GM12878 (cell line): ENCODE measurements at places on chromosomes 2 and 18. TPM values are rescaled to one million over a fixed set of nuclear protein-coding genes. Genes with fewer than 3 reads are reported as not detected.

Gene C2orf72
- not detected in 2 replicates for polyA plus RNA-seq

Gene OR6B2
- not detected in 2 replicates for polyA plus RNA-seq

Gene TPGS2
- 143 and 147 TPM in 2 replicates for polyA plus RNA-seq

Gene HS1BP3
- polyA plus RNA-seq = 4.3 and 4.5 TPM in 2 replicates

Gene B4GALT6
- 13.6 and 15.8 TPM in 2 replicates for polyA plus RNA-seq

Gene EN1
- not detected in 2 replicates for polyA plus RNA-seq

Gene STPG4
- 0.16 TPM in 1 of 2 replicates, not detected in the other for polyA plus RNA-seq

Gene REG3A
- not detected in 2 replicates for polyA plus RNA-seq

Gene NR4A2
- 0.15 and 0.32 TPM in 2 replicates for polyA plus RNA-seq

Gene RAX
- not detected in 2 replicates for polyA plus RNA-seq

Gene TOGARAM2
- not detected in 2 replicates for polyA plus RNA-seq

Gene CAPN14
- polyA plus RNA-seq = 0.36 and 0.72 TPM in 2 replicates

Gene FBXO36
- 1.4 TPM in 2 replicates for polyA plus RNA-seq

Gene KIAA2012
- polyA plus RNA-seq = not detected in 2 replicates

Gene GKN2
- polyA plus RNA-seq = not detected in 2 replicates

Gene SLC9A2
- 0.56 and 0.70 TPM in 2 replicates for polyA plus RNA-seq

Gene C2orf78
- 0.52 and 0.53 TPM in 2 replicates for polyA plus RNA-seq

Gene MGAT4A
- 15.0 and 22.7 TPM in 2 replicates for polyA plus RNA-seq

Gene TBR1
- polyA plus RNA-seq = not detected in 2 replicates

Gene SCTR
- polyA plus RNA-seq = not detected in 2 replicates

Gene TMEM178A
- polyA plus RNA-seq = not detected in 2 replicates

Gene KIF5C
- 0.20 and 0.36 TPM in 2 replicates for polyA plus RNA-seq

Gene ADRA2B
- polyA plus RNA-seq = not detected in 2 replicates

Gene STEAP3
- 5.5 and 5.6 TPM in 2 replicates for polyA plus RNA-seq

Gene WBP1
- 38.5 and 40.6 TPM in 2 replicates for polyA plus RNA-seq

Gene VSNL1
- polyA plus RNA-seq = 0.05 and 0.15 TPM in 2 replicates

Gene GPAT2
- polyA plus RNA-seq = 0.05 TPM in 1 of 2 replicates, not detected in the other

Gene FTCDNL1
- polyA plus RNA-seq = 2.0 and 3.0 TPM in 2 replicates
